ENCODE measurements at places on chromosomes 2 and 18. TPM values are rescaled to one million over a fixed set of nuclear protein-coding genes. Genes with fewer than 3 reads are reported as not detected.

- peak within 1 kb of the TSS; percentile 47 for H3K4me3 ChIP-seq
- no peak for DNase-seq
- H3K4me1 ChIP-seq = peaks cover 10% of the 10 kb centered on the region
- no peaks in the 10 kb centered on the region for H3K36me3 ChIP-seq
- H3K27ac ChIP-seq = no peak within 1 kb of the TSS
Measured at GRCh38 chr2:238158509-238159070, at the start of gene ERFE. Gene ERFE (plus strand): TSS chr2:238158970. CDS start chr2:238159008, 38 bp downstream.

ANKRD44 gene
- 5.7 TPM for total RNA-seq

KLHL41 gene
- total RNA-seq = 0.13 TPM

CLEC4F gene
- total RNA-seq = not detected

CRYGA gene
- total RNA-seq = not detected

DNA sequence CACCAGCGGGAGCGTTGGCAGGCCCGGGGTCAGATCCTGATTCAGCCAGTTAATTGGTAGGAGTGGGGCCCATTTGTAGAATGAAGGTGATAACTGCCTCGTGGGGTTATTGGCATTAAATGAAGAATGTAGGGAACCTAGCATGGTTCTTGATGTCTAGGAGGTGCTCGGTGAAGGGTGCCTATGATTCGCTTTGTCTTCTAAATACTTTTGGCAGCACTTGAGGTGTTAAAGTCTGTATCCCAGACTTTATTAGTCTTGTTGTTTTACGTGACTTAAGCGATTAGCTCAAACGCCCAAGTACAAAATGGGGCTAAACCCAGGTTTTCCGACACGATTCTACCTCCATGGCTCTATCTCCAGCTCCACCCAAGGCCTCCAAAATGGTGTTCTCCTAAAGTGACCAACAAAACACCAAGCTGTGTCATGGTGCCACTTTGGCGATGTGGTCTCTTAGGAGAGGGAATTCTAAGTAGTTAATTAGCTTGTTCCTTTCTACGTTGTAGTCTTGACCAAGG is 980 bp upstream of the PPP4R1 start:
- H3K4me1 ChIP-seq = peaks cover 68% of the 10 kb centered on the region
- H3K36me3 ChIP-seq = peaks cover 23% of the 10 kb centered on the region
- DNase-seq = no peak
- H3K27me3 ChIP-seq = peaks cover 5% of the 10 kb centered on the region
- peak overlapping the region; percentile 85 for H3K4me3 ChIP-seq

DNA sequence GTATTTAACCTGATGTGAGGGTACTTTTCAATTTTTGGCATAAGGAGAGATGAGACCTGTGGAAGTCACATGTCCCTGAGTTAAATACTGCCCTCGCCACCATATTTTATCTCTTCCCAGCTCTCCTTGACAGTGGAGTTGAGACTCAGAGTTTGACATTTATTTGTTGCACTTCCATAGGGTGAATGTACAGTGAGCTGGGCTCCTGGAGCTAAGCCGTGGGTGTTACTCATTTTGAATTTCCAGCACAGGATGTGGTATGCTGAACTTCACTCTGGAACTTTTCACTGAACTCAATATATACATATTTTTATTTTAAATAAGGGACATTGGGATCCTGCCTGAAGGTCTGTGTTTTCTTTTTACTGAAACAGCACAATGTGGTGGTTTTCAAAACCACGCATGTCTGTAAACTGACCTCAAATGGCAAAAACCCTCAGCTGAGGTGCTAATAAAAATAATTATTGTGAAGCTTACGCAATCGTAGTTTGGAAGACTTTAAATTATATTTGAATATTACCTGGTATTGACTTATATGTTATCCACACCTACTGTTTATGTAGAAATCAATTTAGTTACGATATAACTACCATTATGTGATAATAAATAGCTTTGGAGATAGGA is 12.1 kb downstream of the RNF144A start:
- DNase-seq = no peak
- no peaks in the 10 kb centered on the region for H3K36me3 ChIP-seq
- no peak overlapping the region for H3K27ac ChIP-seq
- no peaks in the 10 kb centered on the region for H3K27me3 ChIP-seq
- H3K4me1 ChIP-seq = no peaks in the 10 kb centered on the region

- H3K4me3 ChIP-seq = no peak overlapping the region
- no peaks in the 10 kb centered on the region for H3K4me1 ChIP-seq
- no peaks in the 10 kb centered on the region for H3K27me3 ChIP-seq
Measured at GRCh38 chr2:154974041-154974440, 275.5 kb downstream of the KCNJ3 start.

- no peak overlapping the region for H3K4me3 ChIP-seq
- peaks cover 14% of the 10 kb centered on the region for H3K36me3 ChIP-seq
- no peaks in the 10 kb centered on the region for H3K27me3 ChIP-seq
- peaks cover 10% of the 10 kb centered on the region for H3K4me1 ChIP-seq
- no peak overlapping the region for H3K27ac ChIP-seq
Measured at GRCh38 chr2:98543842-98544241, 64.5 kb downstream of the COA5 start.

FAM110C gene
- not detected for total RNA-seq

GRCh38 chr2:216683846-216684245 is 11.5 kb downstream of the IGFBP5 start:
- no peak overlapping the region for H3K4me3 ChIP-seq
- peaks cover 2% of the 10 kb centered on the region for H3K27me3 ChIP-seq
- peak overlapping the region; percentile 73 for H3K27ac ChIP-seq
- peak; percentile 85 for DNase-seq

GRCh38 chr2:18961991-18962421 is 372.6 kb upstream of the NT5C1B start:
- no peak overlapping the region for H3K27ac ChIP-seq
- H3K27me3 ChIP-seq = no peaks in the 10 kb centered on the region
- H3K4me1 ChIP-seq = peaks cover 6% of the 10 kb centered on the region
- DNase-seq = no peak
- no peak overlapping the region for H3K4me3 ChIP-seq

DNA sequence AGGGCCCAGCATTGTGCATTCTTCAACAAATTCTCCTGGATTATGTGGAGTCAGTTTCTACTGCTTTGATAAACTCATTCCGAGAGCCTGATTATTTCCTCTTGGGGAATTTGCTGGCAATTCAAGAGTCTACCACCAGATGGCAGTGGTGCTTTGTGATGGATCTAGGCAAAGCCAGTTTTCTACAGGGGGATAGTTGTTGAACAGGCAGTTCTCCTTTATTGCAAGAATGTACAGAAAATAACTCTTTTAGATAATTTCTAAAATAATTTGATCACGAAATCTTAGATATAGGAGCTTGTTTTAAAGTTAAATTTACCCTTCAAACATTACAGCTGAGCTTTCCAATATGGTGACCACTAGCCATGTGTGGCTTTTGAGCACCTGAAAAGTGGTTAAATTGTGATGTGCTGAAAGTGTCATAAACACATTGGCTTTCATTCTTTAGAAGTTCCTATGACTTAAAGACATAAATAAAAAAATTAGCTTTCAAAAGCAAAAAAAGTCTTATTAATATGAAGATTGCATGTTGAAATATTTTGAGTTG is 66.7 kb upstream of the HAAO start:
- H3K4me1 ChIP-seq = peaks cover 31% of the 10 kb centered on the region
- no peak overlapping the region for H3K27ac ChIP-seq
- no peak overlapping the region for H3K4me3 ChIP-seq

SLC35F6 gene
- 39.2 TPM for total RNA-seq

DNA sequence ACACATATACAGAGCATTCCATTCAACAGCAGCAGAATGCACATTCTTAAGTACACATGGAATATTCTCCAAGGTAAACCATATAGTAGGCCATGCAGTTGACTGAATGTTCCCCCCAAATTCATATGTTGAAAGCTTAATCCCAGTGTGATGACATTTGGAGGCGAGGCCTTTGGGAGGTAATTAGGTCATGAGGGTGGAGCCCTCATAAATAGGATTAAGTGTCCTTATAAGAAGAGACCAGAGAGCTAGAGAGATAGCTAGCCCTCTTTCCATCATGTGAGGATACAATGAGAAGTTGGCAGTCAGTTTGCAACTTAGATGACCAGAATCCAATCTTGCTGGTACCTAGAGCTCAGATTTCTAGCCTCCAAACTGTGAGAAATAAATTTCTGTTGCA is 27.6 kb downstream of the TMEM185B start:
- no peak overlapping the region for H3K4me3 ChIP-seq
- H3K27me3 ChIP-seq = peaks cover 9% of the 10 kb centered on the region
- peaks cover 10% of the 10 kb centered on the region for H3K36me3 ChIP-seq
- no peak for DNase-seq
- no peaks in the 10 kb centered on the region for H3K4me1 ChIP-seq
- H3K27ac ChIP-seq = no peak overlapping the region

GRCh38 chr2:121046335-121046734 is 238.7 kb downstream of the TFCP2L1 start:
- peaks cover 6% of the 10 kb centered on the region for H3K4me1 ChIP-seq
- no peak overlapping the region for H3K27ac ChIP-seq
- peaks cover 4% of the 10 kb centered on the region for H3K36me3 ChIP-seq
- H3K4me3 ChIP-seq = no peak overlapping the region

DNA sequence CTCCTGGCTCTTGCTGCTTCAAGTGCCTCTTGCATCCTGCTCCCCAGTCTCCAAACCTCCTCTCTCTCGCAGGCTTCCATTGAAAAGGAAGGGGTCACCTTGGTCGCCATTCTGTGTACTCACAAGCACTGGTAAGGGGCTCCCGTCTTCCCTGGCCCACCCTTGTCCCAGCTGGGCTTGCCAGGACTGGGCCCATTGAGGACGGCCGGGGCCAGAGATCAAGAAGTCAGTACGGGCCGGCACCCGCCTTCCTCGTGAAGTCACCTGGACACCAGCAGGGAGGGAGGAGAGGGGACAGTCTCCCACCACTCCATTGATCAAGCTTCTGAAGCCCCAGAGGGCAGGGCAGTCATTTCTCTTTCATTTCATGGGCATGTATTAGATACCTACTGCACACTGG is 16.0 kb upstream of the CATIP start:
- no peak overlapping the region for H3K4me3 ChIP-seq
- no peak for DNase-seq
- no peaks in the 10 kb centered on the region for H3K36me3 ChIP-seq
- peaks cover 7% of the 10 kb centered on the region for H3K27me3 ChIP-seq

DNA sequence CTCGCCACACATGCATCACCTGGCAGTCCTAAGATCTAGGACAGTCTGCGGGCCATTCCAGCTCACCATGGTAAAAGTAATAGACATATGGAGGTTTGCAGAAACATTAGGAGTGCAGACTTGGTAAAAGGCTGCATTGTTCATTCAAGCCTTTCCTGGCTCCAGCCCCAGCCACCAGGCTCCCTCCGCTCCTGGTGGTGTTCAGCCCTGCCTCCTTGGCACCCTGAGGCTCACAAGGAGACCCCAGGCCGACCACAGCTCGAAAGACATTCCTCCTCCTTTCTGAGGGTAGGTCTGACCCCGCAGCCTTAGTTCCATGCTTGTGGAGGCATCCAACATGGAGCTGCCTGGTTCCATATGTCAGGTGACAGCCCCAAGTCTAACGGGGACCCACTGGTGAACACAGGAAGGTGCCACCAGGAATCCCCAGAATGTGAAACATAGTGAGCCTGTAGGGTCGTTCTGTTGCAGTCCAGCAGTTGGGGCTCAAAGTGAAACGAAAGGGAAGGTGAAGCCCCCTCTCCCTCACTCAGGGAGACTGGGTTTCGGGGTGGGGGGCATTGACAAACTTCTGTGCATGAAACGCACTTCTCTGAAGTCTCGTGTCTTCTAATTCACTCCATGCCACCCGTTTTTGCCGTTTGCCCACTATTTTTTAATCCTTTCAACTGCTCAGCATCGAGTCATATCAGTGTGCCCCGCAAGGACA is 5.0 kb upstream of the SP100 start:
- H3K4me1 ChIP-seq = peaks cover 62% of the 10 kb centered on the region
- H3K27me3 ChIP-seq = peaks cover 3% of the 10 kb centered on the region
- DNase-seq = no peak
- H3K4me3 ChIP-seq = peak overlapping the region; percentile 95
- peaks cover 13% of the 10 kb centered on the region for H3K36me3 ChIP-seq

ALPG gene
- total RNA-seq = not detected

CACNB4 gene
- total RNA-seq = 0.21 TPM

DNA sequence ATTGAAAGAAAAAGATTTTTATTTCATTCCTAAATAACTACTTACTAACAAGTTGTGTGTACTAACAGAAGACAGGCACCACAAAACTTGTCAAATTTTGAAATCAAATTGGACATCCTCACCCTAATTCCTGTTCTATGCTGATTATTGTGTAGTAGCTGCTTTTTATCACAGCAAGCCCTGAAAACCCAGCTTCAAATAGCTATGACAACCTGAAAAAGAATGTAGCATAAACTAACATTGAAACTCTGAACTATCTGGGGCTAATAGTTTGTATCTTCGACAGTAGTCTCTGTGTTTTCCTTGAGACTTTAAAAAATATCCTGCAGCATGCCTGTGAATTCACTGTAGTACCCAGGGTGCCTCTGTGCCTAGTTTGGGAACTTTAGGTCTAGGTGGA is 122.6 kb downstream of the WDPCP start:
- H3K4me3 ChIP-seq = no peak overlapping the region
- H3K27me3 ChIP-seq = no peaks in the 10 kb centered on the region
- peak; percentile 32 for DNase-seq
- peaks cover 36% of the 10 kb centered on the region for H3K36me3 ChIP-seq
- peak overlapping the region; percentile 30 for H3K27ac ChIP-seq

GRCh38 chr2:66461001-66461663 is 26.2 kb downstream of the MEIS1 start:
- H3K36me3 ChIP-seq = peaks cover 67% of the 10 kb centered on the region
- peaks cover 85% of the 10 kb centered on the region for H3K4me1 ChIP-seq
- peak overlapping the region; percentile 39 for H3K27ac ChIP-seq
- no peak for DNase-seq
- H3K27me3 ChIP-seq = peaks cover 1% of the 10 kb centered on the region

- no peak overlapping the region for H3K27ac ChIP-seq
- no peaks in the 10 kb centered on the region for H3K36me3 ChIP-seq
- H3K4me1 ChIP-seq = no peaks in the 10 kb centered on the region
- peaks cover 28% of the 10 kb centered on the region for H3K27me3 ChIP-seq
- no peak overlapping the region for H3K4me3 ChIP-seq
- no peak for DNase-seq
Measured at GRCh38 chr2:105697781-105698449, 46.8 kb upstream of the NCK2 start.

DNA sequence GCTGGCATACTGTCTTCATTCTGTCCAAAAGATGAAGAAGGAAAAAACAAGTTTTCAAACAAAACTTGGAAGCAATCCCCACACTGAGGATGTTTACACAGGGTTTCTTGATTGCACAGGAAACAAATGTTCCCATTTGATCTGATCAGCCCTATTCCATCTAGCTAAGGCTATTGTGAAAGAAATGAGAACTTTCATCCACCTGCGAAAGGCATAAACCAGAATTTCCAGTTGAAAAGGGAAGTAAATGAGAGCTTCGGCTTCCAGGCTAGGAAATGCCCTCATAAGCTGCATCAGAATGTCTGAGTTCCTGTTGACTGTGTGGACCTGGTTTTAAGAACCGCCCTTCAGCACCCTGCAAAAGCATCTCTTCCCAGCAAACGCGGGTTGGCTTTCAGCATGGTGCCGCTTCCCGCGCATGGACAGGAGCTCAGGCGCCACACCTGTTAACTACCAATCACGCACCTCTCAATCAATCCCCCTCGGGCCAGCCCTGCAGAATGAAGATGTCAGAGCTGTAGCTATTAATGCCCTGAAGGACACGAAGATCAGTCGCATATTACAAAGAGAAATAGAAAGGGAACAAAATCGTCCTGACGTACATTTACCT is 850.4 kb downstream of the GALR1 start:
- H3K4me3 ChIP-seq = no peak overlapping the region
- H3K27ac ChIP-seq = no peak overlapping the region
- peaks cover 2% of the 10 kb centered on the region for H3K27me3 ChIP-seq
- no peaks in the 10 kb centered on the region for H3K36me3 ChIP-seq
- DNase-seq = no peak
